Foreskin melanocyte (primary cell): ENCODE measurements at places on chromosomes 5 and 9.

GRCh38 chr5:95712347-95712958 is 18.7 kb upstream of the RHOBTB3 start:
- no peak for DNase-seq

GRCh38 chr9:73023025-73023541 is 70.2 kb upstream of the ALDH1A1 start:
- DNase-seq: peak; percentile 60

DNA sequence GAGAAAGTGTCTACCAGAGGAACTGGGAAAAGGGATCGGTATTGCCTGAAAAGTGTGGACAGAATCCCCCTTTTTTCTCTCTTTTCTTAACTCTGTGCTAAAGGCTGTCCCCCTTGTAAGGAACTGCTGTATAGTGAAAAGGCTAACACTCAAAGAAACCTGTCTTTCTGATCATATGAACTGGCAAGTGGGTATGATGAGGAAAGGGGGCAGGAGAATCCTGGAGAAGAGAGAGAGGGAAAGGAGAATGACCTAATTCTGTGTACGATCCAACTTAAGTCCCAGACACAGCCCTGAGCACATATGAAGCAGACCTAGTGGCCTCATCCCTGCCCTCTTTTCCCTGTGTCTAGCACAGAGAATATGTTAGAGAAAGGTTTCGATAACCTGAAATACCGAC is 967 bp downstream of the ANKRD31 start:
- DNase-seq: no peak

- DNase-seq: no peak
These were observed 4.7 kb upstream of the RECK start for GRCh38 chr9:36031774-36032555.

- no peak for DNase-seq
These were observed 68.9 kb downstream of the COMMD10 start for GRCh38 chr5:116153687-116154174.

DNA sequence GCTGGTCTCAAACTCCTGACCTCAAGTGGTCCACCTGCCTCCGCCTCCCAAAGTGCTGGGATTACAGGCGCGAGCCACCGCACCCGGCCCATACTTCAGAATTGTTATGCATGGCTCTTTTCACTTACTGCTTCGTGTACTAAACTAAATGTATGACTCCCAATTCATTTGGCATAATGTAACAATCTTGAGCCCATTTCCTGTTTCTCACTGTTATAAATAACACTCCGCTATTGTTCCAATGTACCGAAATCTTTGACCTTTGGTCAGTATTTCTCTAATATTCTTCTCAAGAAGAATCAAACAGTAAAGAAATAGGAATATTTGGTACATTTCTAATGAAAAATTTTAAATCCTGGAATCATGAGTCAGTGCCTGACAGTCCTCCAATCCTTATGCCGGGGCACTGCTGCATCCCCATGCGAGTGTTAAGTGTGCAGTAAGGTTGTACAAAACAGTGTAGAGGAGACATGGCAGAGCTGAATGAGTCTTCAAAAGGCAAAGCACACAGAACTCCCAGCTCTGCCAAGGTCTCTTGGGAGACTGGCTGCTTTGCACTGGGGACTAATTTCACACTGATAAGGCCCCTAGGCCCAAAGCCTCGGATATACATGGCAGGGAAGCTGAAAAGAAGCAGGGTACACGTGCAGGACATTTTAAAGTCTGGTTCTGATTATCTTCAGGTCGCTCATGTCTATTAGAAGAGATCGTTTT is 58.4 kb downstream of the HABP4 start:
- no peak for DNase-seq

- DNase-seq: no peak
These were observed 204.0 kb downstream of the FSTL4 start for GRCh38 chr5:133408322-133408721.

GRCh38 chr5:175159956-175160355 is 284.0 kb downstream of the DRD1 start:
- no peak for DNase-seq

DNA sequence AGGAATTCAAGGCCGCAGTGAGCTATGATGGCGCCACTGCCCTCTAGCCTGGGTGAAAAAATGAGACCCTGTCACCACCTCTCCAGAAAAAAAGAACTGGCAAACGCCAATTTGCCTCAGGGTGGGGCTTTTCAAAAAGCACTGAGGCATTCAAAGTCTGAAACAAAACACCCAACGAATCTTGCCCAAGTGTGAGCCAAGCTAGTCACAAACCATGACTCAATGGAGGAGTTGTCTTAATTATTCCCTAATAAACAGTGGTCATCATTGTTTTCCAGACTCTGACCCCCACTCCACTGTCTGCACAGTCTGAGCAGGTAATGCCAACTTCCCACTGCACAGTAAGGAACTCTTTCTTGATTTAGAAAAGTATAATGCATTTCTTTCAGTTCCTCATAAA is 16.8 kb downstream of the FRMD3 start:
- DNase-seq: peak; percentile 31

DNA sequence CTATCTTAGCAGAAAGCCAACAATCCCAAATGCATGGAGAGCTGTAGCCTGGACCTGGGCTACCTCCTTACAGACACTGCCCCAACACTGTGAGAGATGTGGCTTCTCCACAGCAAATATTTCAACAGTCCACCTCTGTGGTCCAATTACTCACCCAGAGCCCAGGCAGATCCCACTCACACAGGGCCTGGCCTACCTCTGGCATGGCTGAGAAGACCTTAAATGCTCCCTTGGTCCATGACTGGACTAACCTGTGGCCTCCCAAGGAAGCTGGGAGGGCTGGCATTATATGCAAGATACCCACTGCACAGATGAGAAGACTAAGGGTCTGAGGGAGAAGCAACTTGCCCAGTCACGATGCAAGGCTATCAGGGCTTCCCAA is 22.8 kb upstream of the SLC25A51 start:
- DNase-seq: no peak

- no peak for DNase-seq
These were observed 151.8 kb upstream of the TLX3 start for GRCh38 chr5:171157276-171157675.

DNA sequence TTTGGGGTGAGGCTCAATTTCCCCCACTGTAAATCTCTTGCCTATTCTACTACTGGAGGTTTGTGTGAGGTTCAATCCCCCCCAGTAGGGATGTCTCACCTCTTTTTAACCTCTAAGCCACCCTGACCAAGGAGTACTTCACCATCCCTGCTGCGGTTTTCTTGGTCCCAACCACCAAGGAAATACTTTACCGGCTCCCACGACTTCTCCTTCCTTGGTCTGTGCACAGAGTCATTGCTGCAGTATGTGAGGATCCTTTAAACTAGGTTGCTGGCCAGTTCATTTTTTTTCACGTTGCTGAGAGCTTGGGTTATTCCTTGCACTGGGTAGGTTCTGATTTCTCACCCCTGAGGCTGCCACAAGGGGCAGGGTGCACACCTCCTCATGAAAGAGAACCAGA is 22.5 kb upstream of the HMGCS1 start:
- DNase-seq: no peak

DNA sequence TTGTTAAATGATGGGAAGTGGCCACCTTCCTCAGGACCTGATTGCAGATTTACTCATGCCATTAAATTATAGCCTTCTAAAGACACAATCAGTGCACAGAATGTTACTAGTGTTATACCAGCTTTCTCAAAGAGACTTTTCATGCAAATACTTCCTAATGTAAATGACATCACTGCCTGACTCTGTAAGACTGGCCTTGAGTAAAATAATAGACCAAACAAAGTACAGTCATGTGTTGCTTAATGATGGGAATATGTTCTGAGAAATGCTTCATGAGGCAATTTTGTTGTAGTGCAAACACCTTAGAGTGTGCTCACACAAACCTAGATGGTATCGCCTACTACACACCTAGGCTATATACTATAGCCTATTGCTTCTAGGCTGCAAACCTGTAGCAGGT is 17.0 kb upstream of the C1QTNF3 start:
- no peak for DNase-seq

DNA sequence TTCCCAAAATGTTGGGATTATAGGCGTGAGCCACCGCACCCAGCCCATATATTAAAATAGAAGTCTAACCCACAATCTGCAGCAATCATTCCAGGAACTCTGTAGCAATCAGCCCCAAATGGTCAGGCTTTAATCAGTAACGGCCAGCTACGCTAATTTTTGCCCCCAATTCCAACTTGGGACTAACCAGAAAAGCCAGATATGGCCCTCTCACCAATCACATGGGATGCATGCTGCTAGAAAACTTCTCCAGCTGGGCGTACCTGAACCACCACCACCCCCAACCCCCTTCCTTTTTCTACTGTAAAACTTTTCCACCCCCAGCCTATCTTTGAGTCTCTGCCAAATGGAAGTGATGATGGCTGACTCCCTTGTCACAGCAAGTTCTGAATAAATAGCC is 4.1 kb downstream of the SUSD1 start:
- no peak for DNase-seq

- no peak for DNase-seq
These were observed 246.9 kb downstream of the MAST4 start for GRCh38 chr5:66843065-66843464.

- DNase-seq: no peak
These were observed 2054.0 kb upstream of the NUDT12 start for GRCh38 chr5:105616599-105616998.

GRCh38 chr9:125579030-125579932 is 127.7 kb downstream of the MAPKAP1 start:
- DNase-seq: no peak
